SJSA1 (cell line): ENCODE measurements at places on chromosomes 1 and 21.
A peak's percentile ranks its signal among the peaks of the same experiment; 100 is the strongest.

- no peak for DNase-seq
Measured at GRCh38 chr1:18866846-18867245, 7.4 kb upstream of the TAS1R2 start.

GRCh38 chr1:165420655-165421054 is 24.3 kb downstream of the RXRG start:
- no peak for DNase-seq

GRCh38 chr1:86841116-86841515 is 72.8 kb downstream of the SELENOF start:
- no peak for DNase-seq

GRCh38 chr1:203362720-203363025 is 11.8 kb upstream of the FMOD start:
- no peak for DNase-seq

GRCh38 chr1:88961647-88962275 is 30.7 kb downstream of the KYAT3 start:
- no peak for DNase-seq

- DNase-seq: peak; percentile 86
Measured at GRCh38 chr1:171127501-171127900, 36.8 kb downstream of the FMO3 start.

DNA sequence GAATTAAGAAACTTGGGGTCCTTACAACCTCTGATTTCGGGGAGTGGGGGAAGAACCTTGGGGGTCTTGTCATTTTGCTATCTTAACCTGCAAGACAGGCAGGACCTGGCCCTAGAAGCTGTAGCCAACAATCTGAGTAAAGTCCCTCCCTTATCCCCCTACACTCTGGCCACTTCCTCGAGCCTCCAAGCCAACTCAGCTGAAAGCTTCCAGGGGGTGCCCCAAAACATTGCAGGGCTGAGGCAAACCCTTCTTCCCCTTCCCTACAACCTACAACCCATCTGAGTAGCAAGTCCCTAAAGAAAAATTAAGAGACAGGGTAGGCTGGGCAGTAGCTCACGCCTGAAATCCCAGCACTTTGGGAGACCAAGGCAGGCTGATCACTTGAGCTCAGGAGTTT is 5.0 kb downstream of the CERS2 start:
- DNase-seq: no peak

DNA sequence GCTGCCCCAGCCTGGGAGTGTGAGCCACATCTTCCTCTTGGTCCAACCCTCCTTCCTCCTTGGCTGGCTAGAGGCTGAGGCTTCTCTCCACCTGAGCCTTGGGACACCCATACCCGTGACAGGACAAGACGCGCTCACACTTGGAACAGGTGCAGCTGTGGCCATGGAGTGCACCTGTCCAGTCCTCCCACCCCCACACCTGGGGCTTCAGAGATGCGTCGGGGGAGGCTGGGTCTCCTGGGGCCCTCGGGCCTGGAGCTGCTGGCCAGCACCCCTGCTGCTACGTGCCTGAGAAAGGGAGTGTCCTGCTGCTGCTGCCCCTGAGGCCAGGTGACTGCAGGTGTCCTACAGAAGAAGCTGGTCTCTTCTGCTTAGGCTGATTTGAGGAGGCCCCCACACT is 37.0 kb upstream of the TMEM52 start:
- no peak for DNase-seq

DNA sequence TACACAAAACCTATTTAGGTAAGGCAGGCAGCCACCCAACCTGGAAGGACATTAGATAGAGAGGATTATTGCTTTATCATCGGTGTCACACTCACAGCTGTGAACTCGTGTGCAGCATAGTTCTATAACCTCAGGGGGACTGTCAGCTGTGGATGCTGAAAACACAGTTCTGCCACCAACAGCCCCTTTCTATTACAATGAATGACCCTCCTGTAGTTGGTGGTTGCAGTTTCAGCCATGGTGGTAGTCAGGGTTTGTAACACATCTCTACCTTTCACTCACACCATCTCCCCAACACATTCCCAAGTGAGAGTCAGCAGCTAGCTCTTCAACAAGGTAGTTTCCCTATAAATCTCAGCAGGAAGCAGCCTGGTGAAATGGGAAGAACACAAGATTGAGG is 136.8 kb downstream of the ZC3H11B start:
- no peak for DNase-seq
